ENCODE measurements at places on chromosomes 16 and 17.

GRCh38 chr16:49600536-49600935, 226.9 kb downstream of the C16orf78 start:
- DNase-seq: no peak

GRCh38 chr17:72837335-72837734, 255.2 kb downstream of the SLC39A11 start:
- no peak for DNase-seq

- no peak for DNase-seq
Measured at GRCh38 chr17:75664099-75664549, 2.8 kb downstream of the RECQL5 start.

- no peak for DNase-seq
Measured at GRCh38 chr16:1940273-1941161, 2.5 kb downstream of the MSRB1 start.

DNA sequence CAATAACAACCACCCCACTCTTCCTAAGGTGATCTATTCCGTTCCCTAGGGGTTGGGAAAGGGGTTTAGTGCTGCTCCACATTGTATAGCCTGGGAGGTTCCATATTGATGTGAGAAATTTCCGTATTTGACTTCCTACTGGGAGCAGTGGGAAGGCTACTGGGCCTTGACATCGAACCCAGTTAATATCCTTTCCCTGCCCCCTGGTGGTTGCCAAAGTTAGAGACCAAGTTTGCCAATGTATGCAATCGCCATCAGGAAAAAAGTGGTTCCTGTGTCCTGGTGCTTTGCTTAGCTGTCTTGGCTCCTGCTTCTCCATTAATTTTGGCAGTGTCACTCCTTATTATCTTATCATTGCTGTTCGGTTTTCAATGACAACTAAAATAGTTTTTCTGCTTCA, 914.9 kb downstream of the KCNJ2 start:
- peak; percentile 42 for DNase-seq

DNA sequence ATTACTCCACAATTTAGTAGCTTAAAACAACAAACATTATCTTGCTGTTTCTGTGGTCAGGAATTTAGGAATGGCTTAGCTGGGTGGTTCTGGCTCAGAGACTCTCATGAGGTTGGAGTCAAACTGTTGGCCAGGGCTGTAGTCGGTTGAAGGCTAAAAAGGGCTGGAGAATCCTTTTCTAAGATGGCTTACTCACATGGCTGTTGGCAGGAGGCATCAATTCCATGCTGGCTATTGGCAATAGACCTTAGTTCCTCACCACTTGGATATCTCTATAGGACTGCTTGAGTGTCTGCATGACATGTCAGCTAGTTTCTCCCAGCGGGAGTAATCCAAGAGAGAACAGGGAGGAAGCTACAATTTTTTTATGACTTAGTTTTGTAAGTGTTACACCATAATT, 6.6 kb upstream of the EFCAB13 start:
- peak; percentile 19 for DNase-seq

GRCh38 chr16:24524855-24525677, 14.3 kb upstream of the RBBP6 start:
- DNase-seq: no peak

DNA sequence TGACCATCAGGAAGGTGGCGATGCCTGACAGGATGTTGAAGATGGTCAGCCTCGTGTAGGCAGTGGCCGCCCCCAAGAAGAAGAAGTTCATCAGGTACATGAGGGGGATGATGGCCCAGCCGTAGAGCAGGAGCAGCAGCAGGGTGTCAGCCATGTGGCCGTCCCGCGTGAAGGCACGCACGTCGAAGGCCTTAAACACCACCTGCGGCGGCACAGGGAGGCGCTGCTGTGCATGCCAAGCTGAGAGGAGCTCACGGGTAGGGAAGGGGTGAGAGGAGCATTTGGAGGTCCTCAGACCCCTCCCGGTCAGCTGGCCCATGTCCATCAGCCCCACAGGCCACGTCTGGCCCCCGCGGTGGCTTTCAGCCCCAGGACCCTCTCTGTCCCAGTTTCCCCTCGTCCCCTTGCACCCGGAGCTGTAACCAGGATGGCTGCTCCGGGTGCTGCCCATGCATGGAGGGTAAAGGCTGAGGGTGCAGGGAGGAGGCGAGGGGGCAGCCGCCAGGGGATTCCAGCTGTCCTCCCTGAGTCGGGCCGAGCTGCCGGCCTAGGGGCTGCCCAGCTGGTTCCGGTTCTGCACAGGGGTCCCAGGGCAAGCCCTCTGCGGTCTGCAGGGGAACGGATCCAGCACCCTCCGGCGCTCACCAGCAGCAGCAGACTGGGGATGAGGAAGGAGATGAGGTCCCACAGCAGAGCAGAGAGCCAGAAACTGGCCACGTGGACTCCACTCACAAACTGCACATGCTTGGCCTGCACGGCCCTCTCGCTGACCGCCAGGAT, 17.1 kb upstream of the RNPS1 start:
- DNase-seq: no peak

- peak; percentile 98 for DNase-seq
Measured at GRCh38 chr16:55495616-55496289, 13.1 kb upstream of the LPCAT2 start.

DNA sequence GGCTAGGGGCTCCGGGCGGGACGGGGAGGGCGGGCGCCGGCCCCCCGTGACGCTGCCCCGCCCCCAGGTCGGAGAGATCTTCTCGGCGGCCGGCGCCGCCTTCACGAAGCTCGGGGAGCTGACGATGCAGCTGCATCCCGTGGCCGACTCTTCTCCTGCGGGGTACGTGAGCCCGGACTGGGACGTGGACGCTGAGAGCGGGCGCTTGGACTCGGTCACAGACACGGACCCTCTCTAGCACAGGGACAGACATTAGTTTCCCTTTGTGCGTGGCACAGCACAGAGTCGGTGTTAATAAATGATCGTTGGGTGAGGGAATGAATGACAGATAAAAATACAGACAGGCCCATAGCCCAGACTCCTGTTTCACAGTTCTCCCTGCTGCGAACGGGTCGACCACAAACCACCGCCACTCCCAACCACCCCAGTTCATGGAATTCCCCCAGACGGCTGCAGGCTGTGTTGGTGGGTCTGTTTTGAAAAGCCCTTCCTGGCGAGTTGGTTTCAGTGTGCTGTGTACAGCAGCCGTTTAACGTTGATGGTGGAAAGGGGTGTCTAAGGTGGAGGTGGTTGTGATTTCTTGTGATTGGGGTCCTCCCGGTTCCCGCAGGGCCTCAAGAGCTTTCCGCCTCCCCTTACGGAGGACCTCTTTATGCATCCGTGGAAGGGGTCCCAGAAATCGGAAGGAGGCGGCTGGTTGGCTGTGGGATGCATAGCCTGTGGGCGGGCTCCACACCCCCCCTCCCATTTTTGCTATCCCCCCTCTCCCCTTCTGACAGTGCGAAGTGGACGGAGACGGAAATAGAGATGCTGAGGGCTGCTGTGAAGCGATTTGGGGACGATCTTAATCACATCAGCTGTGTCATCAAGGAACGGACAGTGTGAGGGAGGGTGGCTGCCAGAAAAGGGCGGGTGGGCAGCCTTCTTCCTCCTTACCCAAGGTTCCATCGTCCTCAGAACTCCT, 2.9 kb downstream of the RNASEK start:
- peak; percentile 42 for DNase-seq

GRCh38 chr16:1435921-1436697, 5.2 kb downstream of the PERCC1 start:
- no peak for DNase-seq

DNA sequence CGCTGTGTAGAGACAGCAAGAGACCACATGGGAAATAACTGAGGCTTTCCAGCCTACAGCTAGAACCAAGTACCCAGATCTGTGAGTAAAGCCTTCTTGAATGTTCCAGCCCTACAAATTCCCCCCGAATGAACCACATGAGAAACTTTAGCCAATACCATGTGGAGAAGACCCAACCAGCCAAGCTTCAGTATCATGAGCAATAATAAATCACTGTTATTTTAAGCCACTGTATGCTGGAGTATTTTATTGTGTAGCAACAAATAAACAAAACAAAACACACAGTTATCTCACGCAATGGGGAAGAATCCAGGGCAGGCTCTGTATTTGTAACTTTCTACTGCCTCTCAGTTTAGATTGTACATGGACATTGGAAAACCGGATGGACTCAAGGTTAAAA, 426.2 kb downstream of the CDH11 start:
- DNase-seq: no peak

GRCh38 chr17:41740506-41740905, 6.1 kb upstream of the HAP1 start:
- no peak for DNase-seq

GRCh38 chr17:76272541-76273444, 7.6 kb downstream of the UBALD2 start:
- no peak for DNase-seq

DNA sequence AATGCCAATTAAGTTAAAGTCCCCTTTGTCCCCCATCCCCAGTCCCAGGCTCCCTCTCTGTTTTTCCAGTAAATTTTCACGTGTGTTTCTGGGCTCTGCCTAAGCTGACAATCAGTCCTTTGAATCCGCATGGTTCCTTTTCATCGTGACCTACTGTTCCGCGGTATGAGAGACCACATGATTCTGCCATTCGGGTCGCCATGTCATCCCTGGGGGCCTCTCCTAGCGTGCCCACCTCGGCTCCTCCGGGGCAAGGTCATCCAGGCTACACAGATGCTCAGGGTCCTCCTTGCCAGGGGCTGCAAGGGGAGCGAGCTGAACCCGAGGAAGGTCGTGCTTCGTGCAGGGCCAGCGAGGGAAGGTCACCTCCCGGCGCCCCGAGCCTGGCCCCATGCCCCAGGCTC, 157.6 kb downstream of the RAB11FIP4 start:
- no peak for DNase-seq

GRCh38 chr16:35523991-35524390, 2064.6 kb downstream of the TP53TG3F start:
- DNase-seq: no peak

DNA sequence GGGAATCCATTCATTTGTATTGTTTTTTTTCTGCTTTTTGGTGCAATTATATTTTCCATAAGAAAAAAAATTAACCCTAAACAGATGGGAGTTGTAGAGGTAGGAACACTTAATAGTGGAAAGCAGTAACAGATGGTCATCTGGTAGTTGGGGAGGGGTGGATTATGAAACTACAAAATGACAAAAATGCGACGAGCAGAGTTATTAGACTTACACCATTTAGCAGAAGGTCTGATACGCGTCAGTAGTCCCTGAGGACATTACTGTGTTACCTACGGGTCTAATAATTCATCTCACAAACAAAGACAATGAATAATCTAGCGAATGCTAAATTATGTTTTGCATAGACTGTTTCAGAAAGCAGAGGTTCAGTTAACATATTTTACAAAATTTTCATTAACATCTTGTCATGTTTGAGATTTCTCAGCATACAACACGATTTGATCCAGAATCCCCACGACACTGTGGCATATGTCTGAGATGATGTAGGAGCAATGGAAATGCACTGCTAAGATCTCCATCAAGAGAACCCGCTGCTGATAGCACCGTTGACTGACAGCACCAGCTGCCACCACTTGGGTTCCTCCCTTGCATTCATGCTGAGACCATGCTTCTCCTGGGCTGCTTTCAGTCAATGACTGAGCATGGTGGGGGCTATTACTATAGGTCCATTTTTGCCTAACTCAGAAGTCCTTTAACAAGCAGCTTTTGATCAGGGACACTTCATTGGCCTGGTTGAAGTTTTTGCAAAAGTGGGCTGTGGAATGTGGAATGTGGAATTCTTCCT, 182.2 kb upstream of the CPHXL start:
- DNase-seq: no peak

DNA sequence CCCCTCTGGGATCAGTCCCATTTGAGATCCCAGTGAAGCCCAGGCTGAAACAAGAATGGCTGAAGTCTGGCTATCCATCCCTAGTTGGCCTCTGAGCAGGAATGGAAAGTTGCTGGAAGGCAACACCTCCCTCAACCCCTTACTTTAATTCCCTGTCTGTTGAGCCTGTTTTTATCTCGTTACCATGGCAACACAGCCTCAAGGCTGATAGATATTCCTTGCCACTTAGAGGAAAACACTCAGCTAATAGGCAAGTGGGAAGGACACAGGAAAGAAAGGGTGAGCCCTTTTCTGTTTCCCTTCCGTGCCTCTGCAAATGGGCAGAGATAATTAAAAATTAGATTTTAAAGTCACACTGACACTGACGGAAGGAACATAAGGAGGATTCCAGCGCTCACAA, 75.5 kb upstream of the CLEC3A start:
- DNase-seq: peak; percentile 41

GRCh38 chr16:54289945-54290832, 3.6 kb upstream of the IRX3 start:
- DNase-seq: no peak

DNA sequence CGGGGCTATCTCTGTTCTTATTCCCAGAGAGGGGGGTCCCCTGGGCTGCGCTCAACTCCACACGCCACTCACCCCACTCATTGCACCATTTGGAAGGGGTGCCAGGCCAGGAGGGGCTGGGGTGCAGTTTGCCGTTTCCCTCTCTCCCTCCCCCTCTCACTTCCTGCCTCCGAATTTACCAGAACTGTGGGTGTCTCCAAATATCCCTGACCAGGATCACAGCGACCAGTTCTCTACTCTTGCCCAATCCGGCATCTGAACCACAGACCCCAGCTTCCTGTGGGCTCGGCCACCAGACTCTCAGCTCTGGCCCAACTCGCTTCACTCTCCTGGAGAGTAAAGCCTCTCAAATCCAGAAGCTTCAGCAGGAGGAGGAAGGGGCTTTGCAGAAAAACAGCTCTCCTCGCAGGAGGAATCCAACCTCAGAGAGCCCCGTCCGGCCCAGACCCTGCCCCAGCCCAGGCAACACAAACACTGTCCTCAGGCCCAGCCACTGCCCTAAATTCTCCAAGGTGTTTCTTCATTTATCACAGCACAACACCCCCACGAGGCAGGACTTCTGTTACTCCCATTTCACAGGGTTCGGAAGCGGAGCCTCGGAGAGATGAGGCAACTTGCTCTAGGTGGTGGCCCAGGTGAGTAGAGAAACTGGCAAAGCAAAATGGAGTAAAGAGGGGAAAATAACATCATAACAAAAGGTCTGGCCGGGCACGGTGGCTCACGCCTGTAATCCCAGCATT, 423 bp upstream of the ASGR2 start:
- DNase-seq: no peak

DNA sequence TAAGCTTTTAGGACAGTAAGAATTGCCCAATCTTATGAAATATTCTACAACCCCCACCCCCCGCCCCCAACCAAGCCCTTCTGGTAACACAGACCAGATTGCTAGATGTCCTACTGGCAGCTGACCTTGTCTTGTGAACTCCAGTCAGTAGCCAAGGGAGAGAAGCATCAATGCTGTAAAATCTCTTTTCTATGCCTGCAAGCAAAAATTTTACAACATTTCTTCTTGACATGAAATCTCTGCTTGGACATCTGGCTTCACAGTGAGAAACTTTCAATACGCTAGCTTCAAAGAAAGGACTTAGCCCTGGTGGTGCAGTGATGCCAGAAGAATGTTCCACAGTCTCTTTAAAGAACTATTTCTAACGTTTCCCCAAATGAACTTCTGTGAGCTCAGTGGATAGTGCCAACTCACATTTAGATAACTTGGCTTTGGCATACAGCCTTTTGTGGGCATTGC, 169.3 kb upstream of the AXIN2 start:
- DNase-seq: no peak
